ENCODE measurements at places on chromosomes 16 and 17. TPM values are rescaled to one million over a fixed set of nuclear protein-coding genes. Genes with fewer than 3 reads are reported as not detected.

The DNAAF1 gene
- 0.11 TPM for total RNA-seq

The OR1A1 gene
- not detected for total RNA-seq

The ARHGDIA gene
- total RNA-seq: 101 TPM

The HBA1 gene
- total RNA-seq: not detected

The OTOA gene
- total RNA-seq: 0.13 TPM

The HOXB6 gene
- total RNA-seq: not detected

The NEK8 gene
- total RNA-seq: 3.9 TPM

The TBX2 gene
- 8.4 TPM for total RNA-seq

The SERPINF2 gene
- 0.11 TPM for total RNA-seq

The HOXB9 gene
- not detected for total RNA-seq

The P2RX1 gene
- total RNA-seq: under 0.01 TPM

The KRT17 gene
- 1.7 TPM for total RNA-seq

The TMC7 gene
- total RNA-seq: 2.5 TPM

The PRKCA gene
- total RNA-seq: 54.9 TPM

The PLA2G10 gene
- not detected for total RNA-seq

The MYCBPAP gene
- total RNA-seq: 1.8 TPM

The DCAKD gene
- total RNA-seq: 37.4 TPM

The GP1BA gene
- total RNA-seq: not detected

The PARD6A gene
- total RNA-seq: 0.78 TPM

The C17orf50 gene
- not detected for total RNA-seq

The SPNS3 gene
- total RNA-seq: not detected

The WFIKKN2 gene
- 0.13 TPM for total RNA-seq

The PPP1R27 gene
- not detected for total RNA-seq

The MYL11 gene
- not detected for total RNA-seq

The RNF222 gene
- total RNA-seq: not detected

The TNFRSF12A gene
- 131 TPM for total RNA-seq

The TBX6 gene
- total RNA-seq: 0.39 TPM

The MXRA7 gene
- 280 TPM for total RNA-seq

The SLC16A6 gene
- total RNA-seq: not detected

The KRTAP1-1 gene
- total RNA-seq: not detected

The GAS2L2 gene
- not detected for total RNA-seq

The HLF gene
- total RNA-seq: 0.22 TPM

The BRICD5 gene
- 0.91 TPM for total RNA-seq

The SCN4A gene
- total RNA-seq: 0.13 TPM

The ADAM11 gene
- under 0.01 TPM for total RNA-seq

The TOX3 gene
- total RNA-seq: not detected

Data from articular chondrocyte of knee joint (primary cell).